ENCODE measurements at places on chromosomes 11 and 22. TPM values are rescaled to one million over a fixed set of nuclear protein-coding genes. Genes with fewer than 3 reads are reported as not detected.

Gene SCN4B
- total RNA-seq, result not detected

DNA sequence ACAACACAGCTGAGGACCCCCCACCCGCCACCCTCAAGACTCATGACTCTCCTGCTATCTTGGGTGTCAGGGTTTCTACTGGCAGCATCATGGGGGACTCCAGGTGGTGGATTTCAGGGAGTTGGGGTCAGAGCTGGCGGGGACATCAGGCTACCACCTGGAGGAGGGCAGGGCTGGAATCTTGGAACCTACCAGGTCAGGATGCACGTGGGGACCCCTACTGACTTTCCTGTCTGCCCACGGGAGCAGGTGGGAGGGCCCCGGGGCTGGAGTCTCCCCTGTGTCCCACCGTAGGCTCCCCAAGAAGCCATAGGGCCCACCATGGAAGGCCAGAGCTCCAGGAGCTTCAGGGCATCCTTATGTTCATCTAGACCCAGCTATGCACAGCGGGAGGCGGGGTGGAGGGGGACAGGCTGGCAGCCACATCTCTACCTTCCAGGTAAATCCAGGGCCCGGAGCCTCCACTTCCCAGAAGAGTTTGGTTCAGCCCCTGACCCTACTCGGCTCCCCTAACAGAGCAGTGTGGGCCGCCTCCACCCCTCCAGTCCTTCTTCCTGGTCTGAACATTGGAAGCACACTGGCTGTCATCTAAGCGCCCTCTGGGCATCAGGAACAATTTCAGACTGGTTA is 10.0 kb downstream of the SLC37A2 start:
- DNase-seq, result no peak

- DNase-seq, result no peak
Measured at GRCh38 chr22:28175730-28176492, 256.9 kb upstream of the PITPNB start.

DNA sequence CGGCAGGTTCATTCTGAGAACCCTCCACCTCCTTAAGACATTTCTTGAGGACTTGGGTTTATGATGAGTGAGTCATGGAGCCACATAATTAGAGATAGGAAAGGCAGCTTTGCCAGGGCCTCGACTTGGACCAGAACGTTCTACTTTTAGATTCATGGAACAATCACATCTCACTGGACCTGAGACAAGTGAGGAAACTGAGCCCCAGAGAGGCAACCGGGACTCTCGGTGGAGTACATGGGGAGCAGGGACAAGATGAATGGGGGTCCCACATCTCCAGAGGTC is 59.5 kb downstream of the LINC01488 start:
- DNase-seq, result no peak

DNA sequence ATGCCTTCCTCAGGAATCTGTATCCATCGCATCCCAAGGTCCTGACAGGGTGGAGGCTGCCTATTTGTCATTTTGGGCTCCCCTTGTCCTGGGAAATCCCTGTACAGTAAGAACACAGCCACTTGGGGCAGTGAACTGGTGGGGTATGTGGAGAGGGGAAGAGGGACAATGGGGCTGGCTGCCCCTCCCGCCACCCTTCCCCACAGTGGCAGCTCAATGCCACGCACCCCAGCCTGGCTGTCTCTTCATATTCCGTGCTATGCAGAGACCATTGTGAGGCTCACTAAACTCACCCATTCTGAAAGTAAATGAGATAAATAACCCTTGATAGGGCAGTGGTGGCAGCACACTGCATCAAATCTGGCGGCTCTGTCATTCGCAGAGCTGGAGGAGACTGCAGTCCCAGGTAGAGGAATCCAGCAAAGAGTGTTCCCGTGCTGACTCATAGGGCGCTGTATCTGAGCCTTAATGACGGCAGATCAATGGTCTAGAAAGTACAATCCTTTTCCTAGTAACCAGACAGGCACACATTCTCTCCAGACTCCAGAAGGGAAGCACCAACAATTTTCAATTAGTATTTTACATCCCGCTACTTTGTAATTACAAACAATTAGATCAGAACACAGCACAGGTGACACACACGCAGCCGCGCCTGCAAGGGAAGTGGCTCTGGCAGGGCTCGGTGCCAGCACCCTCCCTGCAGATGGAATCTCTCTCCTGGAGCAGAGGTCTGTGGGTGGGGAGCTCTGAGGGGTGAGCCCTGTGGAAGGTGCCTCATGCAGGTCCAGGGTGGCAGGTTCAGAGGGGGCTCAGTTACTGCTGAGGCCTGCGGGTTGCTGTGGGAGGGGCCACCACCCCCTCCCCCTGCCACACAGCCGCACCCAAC is 167.9 kb upstream of the B3GAT1 start:
- no peak for DNase-seq

DNA sequence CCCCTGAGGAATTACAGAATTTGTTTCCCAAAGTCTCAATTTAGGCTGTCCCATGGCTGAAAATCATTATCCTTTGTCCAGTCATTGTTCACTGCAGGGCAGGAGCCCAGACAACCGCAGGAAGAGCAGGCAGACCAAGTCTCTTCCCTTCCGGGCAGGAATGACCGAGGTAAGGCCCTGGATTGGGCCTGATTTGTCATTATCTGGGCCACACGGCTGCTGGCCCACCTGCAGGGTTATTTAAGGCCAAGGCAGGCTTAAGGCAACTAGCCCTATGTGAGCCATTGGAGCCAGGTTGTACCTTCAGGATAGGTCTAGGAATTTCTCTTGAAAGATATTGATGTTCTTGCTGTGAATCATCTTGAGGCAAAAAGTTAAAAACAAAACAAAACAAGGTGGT is 9.7 kb upstream of the IL10RA start:
- no peak for DNase-seq

DNA sequence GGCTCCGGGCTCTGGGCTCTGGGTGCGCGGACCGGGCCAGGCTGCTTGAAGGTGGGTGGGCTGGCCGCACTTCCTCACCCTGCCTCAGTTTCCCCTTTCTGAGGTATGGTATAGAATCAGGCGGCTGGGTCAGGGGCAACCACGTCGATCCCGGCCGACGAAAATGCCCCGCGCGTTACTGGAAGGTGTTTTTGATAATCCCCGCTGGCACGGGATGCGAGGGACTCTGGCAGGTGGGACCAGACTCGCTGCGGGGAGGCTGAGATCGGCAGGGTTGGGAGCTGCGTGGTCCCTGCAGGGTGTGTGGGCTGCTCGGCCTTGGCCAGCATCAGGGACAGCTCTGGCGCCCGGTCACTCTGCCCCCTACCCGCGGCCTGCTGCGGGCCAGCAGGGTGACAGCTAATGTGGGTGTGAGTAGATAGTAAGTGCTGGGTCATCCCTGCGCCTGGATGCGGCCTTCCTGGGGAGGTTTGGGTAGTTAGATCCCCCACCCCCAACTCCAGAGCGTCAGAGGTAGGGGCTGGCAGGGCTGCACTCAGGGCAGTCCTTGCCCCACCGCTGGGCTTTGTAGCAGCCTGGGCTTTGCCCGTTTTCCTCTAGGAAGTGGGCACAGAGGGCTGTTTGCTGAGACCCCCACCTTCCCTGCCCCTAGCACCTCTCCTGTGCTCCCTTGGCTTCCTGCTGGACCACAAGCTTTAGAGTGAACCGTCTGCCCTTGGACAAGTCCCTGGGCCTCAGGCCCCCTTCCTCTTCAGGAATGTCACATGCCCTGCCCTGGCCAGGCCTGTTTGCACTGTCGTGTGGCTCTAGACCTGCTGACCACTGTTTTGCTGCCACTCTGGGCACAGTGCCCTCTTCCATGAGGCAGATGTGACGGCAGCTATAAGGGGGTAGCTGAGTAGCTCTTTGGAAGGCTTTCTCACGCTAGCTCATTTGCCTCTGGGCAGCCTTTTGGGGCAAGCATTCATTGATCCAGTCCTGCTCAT is 579 bp downstream of the TANGO2 start:
- DNase-seq, result peak; percentile 37

Gene RPLP2
- 416 TPM for total RNA-seq

- peak; percentile 57 for DNase-seq
Measured at GRCh38 chr22:45717789-45718188, 46.2 kb downstream of the ATXN10 start.

Gene ELFN2
- 0.17 TPM for total RNA-seq

Gene FIBIN
- 0.98 TPM for total RNA-seq

DNA sequence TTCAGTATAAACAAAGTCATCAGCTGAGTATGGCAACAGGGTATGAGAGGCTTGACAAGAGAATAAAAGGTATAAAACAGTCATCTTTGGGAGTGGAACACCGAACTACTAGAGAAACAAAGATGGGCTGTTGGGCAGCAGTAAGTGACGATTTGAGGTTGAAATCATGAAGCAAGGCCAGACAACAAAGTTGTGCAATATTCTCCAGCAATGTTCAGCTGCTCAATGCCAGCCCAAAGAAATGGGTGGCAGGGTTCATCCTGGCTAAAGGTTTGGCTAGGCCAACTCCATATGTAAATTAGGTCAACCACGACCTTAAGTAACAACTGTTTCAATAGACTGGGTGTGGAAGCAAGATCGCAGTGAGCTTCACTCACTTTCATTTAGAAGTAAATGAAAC is 6.2 kb downstream of the APIP start:
- DNase-seq, result no peak

Gene OR2AT4
- not detected for total RNA-seq

GRCh38 chr22:42397332-42398249 is 34.6 kb downstream of the NFAM1 start:
- no peak for DNase-seq

DNA sequence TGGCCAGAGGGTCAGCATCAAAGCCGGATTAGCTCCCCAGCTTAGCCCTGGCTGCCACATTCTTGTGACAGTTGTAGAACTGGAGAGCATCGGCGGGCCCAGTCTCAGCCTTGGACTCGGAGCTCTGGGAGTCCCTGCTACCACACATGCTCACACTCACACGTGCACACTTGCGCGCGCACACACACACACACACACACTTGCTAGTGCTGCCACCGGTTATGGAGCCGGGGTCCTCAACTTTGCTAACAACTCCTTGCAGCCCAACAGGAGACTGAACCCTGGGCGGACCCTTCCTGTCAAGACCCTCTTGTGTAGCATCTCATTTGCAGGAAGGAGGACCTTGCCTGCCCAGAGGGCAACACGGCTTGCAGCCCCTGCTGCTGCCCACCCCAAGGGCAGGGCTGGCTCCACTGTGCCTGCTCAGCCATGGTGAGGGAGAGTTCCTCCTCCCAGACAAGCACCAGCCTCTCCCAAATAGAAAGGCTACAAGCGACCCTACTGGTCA is 107.6 kb downstream of the WNT7B start:
- no peak for DNase-seq

DNA sequence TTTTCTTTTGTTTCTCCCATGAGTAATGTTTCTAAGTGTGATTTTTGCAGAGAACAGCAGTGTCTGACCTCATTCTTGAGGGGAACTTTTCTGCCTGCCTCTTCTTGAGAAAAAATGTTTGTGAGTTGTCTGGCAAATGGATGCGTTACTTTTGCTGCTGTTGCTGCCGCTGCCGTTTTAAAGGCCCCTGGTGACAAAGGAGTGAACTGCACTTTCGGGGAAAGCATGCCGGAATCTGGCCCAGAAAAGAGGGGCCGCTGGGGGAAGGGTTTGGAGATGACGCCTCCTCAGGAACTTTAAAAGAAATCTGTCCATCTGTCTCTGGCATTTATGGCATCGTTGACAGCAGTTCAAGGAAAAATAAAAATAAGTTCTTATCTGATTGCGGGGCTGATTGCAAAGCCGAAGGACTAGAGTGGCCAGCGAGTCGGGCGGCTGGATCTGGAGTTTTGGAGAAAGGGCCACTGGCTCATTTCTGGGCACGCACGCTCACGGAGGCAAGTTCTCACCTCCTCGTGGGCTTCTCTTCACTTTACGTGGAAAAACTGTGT is 16.5 kb downstream of the ZBTB16 start:
- peak; percentile 73 for DNase-seq

- no peak for DNase-seq
Measured at GRCh38 chr11:102476812-102477211, 24.2 kb upstream of the TMEM123 start.

DNA sequence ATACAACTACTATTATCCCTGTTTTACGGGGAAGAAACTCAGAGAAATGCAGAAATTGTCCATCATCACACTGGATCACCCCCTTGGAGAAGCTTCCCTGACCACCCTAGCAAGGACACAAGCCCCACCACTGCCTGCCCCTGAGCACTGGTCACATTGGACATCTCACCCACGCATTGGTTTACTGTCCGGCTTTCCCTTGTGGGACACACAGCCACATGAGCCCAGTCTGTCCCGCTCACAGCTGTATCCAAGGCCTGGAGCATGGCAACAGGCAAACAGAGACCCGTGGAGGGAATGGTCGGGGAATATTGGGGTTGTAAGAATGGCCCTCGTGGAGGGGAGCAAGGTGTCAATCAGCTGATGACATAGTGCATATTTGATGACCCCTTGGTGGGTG is 42.7 kb upstream of the FGF3 start:
- no peak for DNase-seq

Gene PKP3
- 3.7 TPM for total RNA-seq

GRCh38 chr11:130118636-130119387 is 40.8 kb upstream of the ST14 start:
- no peak for DNase-seq

Gene P2RX6
- total RNA-seq, result 51.2 TPM

GRCh38 chr11:130216591-130217132 is 57.1 kb downstream of the ST14 start:
- DNase-seq, result no peak

Gene ASRGL1
- not detected for total RNA-seq

GRCh38 chr11:68021167-68021787 is 9.2 kb upstream of the NDUFS8 start:
- no peak for DNase-seq

Gene MAP6
- total RNA-seq, result not detected

Gene SLC15A3
- 8.6 TPM for total RNA-seq

GRCh38 chr11:110621826-110622225 is 90.4 kb downstream of the ARHGAP20 start:
- no peak for DNase-seq

Gene RIN1
- 82.1 TPM for total RNA-seq

DNA sequence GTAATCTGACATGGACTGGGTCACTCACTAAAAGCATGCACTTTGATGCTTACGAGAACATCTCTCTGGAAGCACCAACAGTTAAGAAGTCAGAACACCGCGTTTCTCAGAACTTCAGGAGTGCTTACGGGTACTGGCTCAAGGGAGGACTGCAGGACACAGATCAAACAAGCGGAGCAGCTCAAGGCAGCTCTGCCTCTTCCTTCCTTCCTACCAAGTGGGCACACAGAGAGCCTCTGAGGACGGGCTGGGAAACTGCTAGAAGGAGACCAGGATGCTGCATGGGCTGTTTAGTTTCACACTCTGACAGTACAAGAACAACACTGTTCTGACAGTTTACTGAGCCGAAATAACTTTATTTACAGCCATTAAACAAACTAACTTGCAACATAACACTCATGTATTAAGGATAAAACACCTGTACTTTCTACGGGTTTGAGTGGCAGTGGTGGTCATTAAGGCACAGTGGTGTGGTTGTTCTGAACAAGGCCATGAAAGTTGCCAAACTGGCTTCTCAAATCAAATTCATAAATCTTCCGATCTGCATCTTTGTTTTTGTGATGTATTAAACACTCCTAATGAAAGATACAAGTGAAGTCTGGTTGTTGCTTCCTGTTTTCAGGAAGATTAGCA is 37.5 kb downstream of the ARFGAP3 start:
- no peak for DNase-seq

- DNase-seq, result no peak
Measured at GRCh38 chr11:18705651-18706281, 7.2 kb downstream of the TMEM86A start.

All from LHCN-M2 (cell line).